HFF-Myc (cell line): ENCODE measurements at places on chromosomes 5 and 9.
A peak's percentile ranks its signal among the peaks of the same experiment; 100 is the strongest.

DNA sequence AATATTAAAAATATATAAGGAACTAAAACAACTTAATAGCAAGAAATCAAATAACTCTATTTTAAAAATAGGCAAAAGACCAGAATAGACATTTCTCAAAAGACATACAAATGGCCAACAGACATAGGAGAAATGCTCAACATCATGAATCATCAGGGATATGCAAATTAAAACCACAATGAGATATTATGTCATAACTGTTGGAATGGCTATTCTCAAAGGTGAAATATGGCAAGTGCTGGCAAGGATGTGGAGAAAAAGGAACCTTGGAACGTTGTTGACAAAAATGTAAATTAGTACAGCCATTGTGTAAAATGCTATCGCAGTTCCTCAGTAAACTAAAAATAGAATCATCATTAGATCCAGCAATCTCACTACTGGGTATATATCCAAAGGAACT, 468.5 kb downstream of the NFIB start:
- no peak for DNase-seq

- DNase-seq, result no peak
Measured at GRCh38 chr5:39439582-39440162, 14.9 kb upstream of the DAB2 start.

DNA sequence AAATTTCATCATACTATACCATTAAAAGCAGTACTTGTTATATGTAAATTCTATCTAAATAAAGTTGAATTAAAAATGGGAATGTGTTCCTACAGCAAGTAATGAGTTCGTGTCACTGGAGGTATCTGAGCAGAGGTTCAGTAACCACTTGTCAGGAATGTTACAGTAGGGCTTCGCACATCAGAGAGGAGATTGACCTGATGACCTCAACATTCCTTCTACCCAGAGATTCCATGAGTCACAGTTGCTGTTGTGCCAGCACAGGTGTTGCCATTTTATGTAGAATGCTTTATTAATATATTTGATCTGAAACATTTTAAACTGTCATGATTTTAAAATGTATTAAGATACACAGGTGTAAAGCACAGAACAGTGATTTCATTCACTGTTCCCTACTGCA, 60.3 kb downstream of the STX17 start:
- peak; percentile 10 for DNase-seq

- DNase-seq, result no peak
Measured at GRCh38 chr5:149453618-149454415, 74.7 kb upstream of the IL17B start.

DNA sequence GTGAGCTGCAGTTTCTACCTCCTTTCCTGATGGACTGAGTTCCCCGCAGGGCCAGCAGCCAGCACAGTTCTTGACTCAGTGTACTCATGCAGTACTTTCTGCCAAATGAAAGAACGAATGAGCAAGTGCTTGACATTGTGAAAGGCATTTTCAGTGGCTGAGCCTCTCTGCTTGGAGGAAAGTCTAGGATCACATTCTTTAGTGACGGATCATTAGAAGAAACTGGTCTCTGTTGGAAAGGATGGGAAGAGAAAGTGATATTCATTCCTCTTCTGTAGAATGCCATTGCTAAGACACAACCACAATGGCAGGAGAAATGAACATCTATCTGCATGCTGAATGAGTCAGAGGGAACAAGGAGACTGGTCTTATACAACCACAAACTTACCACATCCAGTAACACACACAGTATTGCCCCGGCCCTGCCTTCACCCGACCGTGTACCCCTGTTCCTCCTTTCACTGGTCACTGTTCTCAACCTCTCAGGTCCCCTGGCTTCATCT, 206.9 kb downstream of the CRB2 start:
- no peak for DNase-seq

DNA sequence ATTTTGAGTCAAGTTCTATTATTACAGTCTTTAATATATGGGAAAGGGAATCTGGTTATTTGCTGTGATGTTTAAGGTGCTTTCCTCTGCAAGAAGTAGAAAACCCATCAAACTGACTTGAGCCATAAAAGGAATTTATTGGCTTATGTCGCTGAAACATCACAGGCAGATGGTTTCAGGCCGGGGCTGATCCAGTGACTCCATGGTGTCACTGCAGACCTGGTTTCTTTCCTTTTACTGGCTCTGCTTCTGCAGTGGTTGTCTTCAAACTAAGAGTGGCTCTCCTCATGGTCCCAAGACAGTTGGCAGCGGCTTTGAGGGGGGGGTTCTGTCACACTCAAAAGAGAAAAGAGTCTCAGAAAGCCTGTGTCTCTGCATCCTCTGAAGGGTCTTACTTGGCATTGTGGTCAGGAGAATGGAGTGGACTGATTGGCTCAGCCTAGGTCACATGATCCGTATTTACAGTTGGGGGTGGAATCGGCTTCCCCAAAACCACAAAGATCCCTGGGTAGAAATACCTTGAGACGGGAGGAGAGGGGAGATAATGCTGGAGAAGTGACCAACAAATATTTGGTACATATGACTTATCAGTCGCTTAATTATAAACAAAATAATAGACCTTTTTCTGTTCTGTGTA, 106.3 kb downstream of the DAPK1 start:
- no peak for DNase-seq

- DNase-seq, result no peak
Measured at GRCh38 chr5:142650881-142651280, 35.0 kb downstream of the FGF1 start.

DNA sequence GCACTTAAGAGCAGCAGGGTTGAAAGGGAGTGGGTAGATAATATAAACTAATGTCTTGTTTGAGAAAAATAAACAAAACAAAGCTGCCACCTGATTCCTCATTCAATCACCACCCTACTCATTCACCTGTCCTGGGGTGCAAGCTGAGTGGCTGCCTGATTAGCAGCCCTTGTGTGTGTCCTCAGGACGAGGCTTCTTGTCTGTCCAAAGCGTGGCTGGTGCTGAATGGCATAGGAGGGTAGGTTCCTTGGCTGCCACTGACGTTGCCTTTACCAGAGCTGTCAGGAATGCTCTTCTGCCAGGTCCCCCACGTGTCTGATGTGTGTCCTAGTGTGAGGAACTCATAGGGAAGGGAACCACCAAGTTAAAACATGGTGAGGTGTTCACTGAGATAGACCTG, 146.6 kb upstream of the SLC24A2 start:
- DNase-seq, result no peak

GRCh38 chr5:133376986-133377385, 235.4 kb downstream of the FSTL4 start:
- DNase-seq, result no peak

GRCh38 chr9:116156621-116157314, 3.2 kb downstream of the PAPPA start:
- peak; percentile 59 for DNase-seq

DNA sequence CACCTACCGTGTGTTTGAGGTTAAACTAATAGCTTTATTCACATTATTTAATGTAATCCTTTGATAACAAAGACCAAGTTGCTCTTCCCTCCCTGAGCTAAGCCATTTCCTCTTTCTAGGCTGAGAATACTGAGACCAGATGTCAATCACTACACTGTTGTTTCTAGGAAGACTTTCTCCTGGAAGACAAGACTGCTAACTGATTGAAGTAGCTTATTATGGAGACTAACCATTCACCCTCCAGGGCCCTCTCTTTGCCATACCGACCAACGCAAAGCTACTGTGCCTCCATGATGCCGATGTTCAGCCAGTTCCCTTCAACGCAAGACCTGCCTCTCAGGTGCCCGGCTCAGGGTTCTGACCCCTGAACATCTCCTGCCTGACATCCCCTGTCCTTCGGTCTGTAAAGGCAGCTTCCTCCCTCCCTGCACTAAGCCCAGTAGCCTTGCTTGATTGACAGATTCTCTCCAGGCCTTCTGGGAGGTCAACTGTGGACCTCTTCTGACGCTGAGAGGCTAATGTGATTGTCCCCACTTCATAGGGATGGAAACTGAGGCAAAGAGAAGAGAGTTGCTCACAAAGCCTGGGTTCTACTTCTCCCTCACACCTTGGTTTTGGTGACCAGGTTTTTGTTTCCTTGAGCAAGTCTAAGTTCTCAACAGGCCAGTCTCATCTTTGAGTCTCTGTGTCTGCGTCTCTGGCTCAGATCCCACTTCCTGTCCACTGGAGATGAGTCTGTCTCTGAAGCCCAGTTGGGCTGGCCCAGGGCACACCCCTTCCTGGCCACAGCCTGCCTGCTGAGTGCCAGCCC, 259.7 kb upstream of the IRX2 start:
- no peak for DNase-seq

DNA sequence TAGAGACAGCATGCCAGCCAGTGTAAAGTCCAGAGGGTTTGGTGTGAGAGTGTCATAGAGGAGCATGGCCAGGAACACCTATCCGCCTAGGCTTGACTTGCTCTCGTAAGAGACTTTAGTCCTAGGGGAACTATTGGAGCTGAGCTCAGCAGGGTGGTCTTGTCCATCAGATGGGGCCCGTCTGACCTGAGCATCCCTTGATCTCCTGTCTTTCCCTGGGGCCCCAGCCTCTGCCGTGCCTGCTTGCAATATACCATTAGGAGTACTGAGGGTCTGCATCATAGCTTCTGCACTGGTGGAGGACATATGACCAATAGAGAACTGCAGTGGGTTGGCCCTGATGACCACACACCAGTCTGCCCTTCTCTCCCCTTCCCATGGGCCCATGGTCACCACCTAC, 251.0 kb downstream of the TUSC1 start:
- DNase-seq, result no peak

DNA sequence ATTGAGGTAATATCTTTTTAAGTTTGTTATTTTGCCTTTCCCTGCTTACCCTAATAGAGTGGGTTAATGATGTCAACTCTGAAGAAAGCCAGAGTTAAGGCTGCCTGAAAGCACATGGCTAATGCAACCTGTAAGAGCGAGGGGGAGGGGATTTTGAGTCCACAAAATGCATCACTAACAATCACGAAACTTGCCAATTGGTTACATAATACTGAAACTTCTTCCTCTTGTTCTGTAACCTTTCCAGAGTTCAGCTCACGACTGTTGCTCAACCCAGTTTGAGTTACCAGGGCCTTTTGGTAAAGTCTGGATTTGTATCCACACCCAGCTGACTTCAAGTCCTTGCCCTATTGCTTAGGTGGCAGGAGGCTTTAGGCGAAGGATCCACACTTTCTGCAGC, 308.8 kb downstream of the EFNA5 start:
- DNase-seq, result no peak

DNA sequence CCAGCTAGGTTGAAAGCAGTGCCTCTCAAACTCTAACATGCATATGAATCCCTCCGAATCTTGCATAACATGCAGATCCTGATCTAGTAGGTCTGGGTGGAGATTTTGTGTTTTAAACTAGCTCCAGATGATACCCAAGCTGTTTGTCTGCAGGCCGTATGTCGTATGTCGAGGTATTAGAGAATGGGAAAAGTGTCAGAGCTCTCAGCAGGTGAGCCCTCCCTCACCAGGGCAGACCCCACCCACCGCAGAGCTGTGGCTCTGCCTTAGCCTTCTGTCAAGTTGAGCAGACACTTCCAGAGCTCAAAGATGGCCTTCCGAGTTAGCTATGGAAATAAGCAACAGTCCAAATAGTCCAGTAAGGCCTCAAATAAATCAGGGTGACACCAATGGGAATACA, 83.2 kb upstream of the MAP3K1 start:
- DNase-seq, result no peak

GRCh38 chr5:93428868-93429267, 152.2 kb downstream of the NR2F1-AS1 start:
- no peak for DNase-seq
